Aorta (tissue), 5 donors: ENCODE measurements at places on chromosomes 2 and 18. TPM values are rescaled to one million over a fixed set of nuclear protein-coding genes. Genes with fewer than 3 reads are reported as not detected.

DNA sequence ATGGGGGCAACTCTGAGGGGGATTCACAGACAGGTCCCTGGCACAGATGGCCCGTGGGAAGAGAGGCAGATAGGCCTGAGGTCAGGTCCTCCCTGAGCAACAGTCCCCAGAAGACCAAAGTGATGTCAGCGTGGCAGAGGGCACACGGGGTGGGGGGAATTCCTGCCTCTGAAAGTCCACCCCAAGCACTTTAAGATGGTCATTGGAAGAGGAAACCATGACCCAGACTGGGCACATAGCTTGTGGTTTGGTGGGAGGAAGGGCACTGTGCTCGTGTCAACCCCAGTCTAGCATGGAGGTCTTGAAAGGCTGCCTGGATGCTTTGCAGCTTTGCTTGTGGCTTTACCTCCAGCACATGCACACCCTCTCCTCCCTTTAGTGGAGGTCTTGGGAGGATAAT is 38.0 kb upstream of the SIX2 start:
- DNase-seq = no peak

DNA sequence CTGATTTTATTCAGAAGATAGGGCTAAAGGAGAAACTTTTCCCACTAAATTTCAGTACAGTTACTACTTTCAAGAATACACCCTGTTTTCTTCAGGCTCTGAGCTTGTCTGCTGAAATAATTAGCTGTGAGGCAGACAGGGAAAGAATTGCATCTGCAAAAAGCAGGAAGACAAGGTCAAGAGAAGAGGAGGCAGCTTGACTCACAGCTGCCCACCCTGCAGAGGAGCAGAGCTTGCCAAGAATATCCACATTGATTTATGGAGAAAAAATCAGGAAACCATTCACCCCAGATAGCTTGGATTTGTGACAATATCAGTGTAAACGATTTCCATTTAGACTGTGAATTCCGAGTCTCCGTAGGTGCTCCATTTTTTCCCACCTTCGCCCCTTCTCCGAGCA is 49.0 kb downstream of the ACTR2 start:
- DNase-seq = no peak

- DNase-seq = no peak
Measured at GRCh38 chr18:77068321-77069312, 64.0 kb downstream of the MBP start.

DNA sequence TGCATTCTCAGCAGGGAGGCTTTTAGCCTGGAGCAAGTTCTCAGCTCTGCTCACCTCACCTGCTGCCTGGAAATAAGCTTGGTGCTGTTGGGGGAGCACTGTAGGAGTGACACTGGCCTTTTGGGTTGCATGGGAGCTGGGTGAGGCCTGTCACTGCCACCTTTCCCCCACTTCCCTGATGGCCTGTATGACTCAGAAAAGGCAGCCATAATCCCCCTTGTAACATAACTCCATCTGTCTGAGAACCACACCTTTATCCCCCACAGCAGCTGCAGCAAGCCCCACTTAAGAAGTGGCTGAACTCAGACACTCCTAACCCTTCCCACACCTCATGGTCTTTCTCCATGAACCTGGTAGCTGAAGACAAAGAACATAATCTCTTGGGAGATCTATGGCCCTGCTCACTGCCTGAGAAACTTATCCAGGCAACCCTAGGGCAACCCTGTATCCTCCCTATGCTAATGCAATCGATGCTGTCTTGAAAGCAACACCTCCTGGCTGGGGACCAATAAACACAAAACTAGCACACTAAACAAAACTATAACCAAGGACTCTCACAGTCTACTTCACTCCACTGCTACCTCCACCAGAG is 258.9 kb upstream of the OSR1 start:
- DNase-seq = no peak

DNA sequence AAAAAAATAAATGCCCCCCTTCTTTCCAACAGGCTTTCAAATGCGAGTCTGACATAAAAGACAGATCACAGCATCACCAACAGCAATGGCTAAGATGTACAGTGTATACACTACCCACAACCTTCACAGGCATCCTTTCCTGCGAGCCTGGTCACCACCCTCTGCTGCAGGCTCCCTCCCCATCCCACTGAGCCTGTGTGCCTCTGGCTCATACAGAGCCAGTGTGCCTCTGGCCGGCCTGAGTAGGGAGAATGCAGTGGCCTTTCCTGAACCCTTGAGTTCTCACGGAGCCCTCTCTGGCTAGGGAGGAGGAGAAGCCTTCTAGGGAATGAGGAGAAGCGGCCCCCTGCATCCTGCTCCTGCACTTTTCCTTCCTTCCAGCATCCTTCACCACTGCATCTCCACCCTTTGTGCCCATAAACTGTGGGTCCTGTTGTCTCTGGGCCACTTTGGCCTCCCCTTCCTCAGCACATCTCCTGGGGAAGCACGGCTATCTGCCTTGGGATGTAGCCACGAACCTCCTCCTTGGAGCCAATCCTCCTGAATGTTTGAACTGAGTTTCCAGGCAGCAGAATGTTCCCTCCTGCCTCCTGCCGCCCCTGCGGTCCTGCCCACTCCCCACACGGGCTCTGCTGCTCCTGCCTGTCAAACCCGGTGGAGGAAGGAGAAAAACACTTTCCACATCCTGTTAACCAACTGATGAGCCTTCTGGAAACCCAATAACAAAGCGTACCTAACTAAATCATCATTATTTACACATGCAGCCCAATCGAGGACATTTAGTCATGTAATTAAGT is 22.5 kb downstream of the GYPC start:
- no peak for DNase-seq

- DNase-seq = no peak
Measured at GRCh38 chr2:45121236-45121927, 112.1 kb upstream of the SIX2 start.

GRCh38 chr2:222734703-222735014 is 63.2 kb downstream of the MOGAT1 start:
- no peak for DNase-seq

DNA sequence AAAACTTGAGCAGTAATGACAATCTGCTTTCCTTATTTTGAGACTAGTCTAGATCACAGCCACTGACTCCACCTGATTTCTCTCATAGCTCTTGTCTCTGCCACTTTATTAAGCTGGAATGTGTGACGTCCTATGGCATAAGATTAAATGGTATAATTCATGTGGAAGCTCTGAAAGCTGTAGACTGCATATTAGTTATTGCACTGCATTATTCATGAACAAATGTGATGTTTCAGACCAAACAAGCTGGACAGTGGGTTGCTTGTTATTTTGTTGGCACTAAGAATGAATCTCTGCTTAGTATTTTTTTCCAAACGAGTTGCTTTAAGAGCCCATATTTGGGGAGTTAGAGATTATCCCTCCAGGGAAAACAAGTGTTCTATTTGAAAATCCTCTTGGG is 1218.5 kb downstream of the SUCLG1 start:
- DNase-seq = no peak

GRCh38 chr2:200761266-200761665 is 50.4 kb upstream of the BZW1 start:
- no peak for DNase-seq

DNA sequence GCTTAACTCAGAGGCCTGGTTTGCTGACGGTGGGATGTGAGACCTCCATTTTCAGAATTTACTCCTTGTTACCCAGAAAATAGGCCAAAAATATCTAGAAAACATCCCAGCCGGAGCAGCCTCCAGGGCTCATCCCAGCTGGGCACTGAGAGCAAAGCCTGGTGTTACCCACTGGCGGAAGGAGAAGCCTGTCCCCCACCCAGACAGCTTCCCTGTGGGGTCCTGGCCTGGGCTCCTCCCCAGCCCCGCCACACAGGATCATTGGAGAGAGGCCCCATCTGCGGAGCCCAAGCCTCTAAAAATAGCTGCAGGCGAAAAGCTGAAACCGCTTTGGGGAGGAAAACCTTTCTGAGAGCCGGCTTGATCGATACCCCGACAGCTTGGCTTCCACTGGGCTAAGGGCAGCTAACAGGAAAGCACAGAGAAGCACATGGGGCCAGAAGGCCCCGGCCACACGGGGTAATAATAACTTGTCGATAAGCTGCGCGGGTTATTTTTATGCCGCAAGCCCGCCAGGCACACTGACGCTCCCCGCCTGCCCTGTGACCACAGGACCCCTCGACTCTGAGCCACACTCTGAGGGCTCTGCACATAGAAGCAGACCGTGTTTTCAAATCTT is 26.9 kb upstream of the FAHD2A start:
- no peak for DNase-seq

DNA sequence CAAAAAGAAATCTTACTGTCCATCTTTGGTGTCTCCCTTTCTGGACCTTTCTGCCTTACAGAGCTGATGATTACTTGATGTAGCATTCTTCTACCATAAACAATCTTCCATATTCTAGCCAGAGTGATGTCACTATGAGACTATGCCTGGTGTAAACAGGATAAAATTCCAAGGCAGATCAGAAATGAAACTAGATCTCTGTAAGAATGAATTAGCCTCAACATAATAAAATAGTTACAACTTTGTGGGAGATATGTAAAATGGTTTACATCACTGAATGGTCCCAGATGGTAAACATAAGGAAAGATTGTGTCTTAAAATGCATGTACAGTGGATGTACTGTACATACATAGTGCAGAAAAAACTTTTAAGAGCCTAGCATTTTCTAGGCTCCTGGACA is 112.3 kb upstream of the ZNF521 start:
- no peak for DNase-seq

DNA sequence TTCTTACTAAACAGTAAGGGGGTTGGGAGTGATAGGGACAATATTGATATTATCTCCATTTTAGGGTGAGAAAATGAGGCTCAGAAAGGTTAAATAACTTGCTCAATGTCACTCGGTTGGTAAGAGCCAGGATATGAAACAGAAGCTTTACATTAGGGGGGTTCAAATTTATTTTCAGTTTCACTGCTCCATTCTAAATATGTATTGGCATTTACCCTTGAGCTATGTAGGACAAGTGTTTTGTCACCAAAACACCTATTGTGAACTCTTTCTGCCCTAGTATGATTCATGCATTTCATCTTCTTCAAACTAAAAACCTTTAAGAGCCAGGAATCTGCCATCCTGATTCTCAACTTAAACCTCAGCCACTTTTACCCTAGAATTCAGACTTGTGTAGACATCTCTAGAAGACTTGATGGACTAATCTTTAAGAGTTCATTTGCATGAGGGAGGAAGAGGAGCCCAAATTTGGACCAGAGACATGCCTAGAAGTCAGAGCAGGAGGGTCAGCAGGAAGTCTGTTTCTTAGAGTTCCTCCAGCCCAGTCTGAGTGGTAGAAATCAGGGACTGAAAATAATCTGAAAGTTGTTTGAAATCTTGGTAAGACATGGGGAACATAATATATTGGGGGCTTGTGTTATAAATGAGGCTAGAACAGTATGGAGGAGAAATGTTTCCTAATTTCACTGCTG is 129.4 kb upstream of the ATP5MC3 start:
- no peak for DNase-seq

DNA sequence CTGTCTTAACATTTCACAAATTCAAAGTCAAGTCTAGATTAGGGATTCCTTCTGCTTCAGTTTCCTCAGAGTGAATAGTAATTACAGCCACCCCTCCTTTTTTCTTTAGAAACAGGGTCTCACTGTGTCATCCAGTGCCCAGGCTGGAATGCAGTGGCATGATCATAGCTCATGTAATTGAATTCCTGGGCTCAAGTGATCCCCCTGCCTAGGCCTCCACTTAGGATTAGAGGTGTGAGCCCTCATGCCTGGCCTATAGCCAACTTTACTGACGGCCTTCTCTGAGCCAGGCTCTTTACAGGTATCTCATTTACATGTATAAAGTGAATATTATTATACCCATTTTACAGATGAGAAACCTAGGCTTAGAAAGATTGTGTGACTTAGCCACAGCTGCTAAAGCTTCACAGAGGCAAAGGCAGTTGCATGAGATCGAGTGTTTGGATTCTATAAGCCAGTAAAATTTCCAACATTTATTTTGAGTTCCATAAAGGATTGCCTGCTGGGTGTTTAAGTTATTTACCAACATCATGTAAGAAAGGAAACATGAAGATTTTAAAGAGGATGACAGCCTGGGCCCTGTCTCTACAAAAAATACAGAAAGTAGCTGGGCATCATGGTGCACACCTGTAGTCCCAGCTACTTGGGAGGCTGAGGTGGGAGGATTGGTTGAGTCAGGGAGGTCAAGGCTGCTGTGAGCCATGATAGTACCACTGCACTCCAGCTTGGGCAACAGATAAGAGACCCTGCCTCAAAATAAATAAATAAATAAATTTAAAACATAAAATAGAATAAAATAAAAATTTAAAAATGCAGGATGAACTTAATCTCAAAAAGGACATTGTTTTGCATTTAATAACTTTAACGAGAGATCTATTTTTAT is 1.8 kb downstream of the ENOSF1 start:
- DNase-seq = no peak

DNA sequence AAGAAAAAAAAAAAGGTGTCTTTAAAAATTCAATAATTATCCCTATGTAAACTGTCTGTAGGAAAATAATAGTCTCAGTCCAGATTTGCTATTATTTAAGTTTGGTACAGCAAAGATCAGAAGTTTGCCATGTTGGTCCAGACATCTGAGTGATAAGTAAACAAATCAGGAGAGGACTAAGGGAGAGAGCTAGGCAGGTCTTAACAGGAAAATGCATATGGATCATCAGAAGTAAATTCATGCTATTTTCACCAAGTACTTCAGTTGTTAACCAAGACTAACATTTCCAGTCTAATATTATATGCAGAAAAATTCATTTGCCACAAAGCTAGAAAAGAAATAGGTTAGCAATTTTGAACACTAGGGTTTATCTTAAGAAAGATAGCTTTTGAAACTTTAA is 95.0 kb upstream of the STK17B start:
- no peak for DNase-seq

DNA sequence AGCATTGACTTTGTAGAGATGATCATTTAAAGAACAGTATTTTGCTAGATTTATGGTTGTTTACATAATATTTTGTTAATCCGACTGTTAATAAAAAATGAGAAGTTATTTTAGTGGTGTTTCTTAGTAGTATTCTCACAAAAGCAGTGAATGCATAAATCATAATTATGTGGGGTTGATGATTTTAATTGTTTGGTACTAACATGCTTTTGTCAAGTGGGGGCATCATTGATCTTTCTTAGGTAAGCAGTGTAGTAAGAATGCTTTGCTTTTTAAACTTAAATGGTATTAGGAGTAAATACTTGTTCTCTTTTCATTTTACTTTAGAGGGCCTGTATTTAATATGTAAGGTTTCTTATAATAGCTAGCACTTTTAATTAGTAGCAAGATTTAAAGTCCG is 109.2 kb upstream of the OTX1 start:
- no peak for DNase-seq

STON1 gene
- polyA plus RNA-seq = 12.8 TPM

ST6GAL2 gene
- 9.3 TPM for polyA plus RNA-seq

PLCD4 gene
- 1.2 TPM for polyA plus RNA-seq

REEP1 gene
- polyA plus RNA-seq = 8.8 TPM

GKN2 gene
- 1.9 TPM for polyA plus RNA-seq

ALMS1 gene
- polyA plus RNA-seq = 15.2 TPM

ALPP gene
- polyA plus RNA-seq = not detected

CSRNP3 gene
- polyA plus RNA-seq = 0.38 TPM

CIB4 gene
- polyA plus RNA-seq = not detected

STK17B gene
- 17.4 TPM for polyA plus RNA-seq
